ENCODE measurements at places on chromosomes 2 and 18. TPM values are rescaled to one million over a fixed set of nuclear protein-coding genes. Genes with fewer than 3 reads are reported as not detected.
A peak's percentile ranks its signal among the peaks of the same experiment; 100 is the strongest.

DNA sequence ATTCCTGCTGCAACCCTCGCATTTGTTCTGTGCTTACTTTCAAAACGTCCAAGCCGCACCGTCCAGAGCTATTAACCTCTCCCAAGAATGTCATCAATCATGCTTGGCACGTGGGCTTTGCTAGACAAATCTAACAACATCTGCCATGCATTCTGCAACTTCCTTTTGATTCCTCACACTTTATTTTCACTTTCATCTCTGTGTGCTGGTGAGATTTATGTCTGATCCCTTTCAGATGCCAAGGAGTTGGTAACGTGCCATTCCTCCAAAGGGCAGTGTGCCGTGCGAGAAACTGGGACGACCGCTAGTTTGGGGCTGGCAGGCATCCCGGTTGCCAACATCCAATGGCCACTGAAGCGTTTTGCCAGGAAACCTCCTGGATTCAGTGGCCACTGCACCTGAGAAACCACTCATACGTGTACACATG is 230.0 kb upstream of the PARD3B start:
- DNase-seq = no peak

DNA sequence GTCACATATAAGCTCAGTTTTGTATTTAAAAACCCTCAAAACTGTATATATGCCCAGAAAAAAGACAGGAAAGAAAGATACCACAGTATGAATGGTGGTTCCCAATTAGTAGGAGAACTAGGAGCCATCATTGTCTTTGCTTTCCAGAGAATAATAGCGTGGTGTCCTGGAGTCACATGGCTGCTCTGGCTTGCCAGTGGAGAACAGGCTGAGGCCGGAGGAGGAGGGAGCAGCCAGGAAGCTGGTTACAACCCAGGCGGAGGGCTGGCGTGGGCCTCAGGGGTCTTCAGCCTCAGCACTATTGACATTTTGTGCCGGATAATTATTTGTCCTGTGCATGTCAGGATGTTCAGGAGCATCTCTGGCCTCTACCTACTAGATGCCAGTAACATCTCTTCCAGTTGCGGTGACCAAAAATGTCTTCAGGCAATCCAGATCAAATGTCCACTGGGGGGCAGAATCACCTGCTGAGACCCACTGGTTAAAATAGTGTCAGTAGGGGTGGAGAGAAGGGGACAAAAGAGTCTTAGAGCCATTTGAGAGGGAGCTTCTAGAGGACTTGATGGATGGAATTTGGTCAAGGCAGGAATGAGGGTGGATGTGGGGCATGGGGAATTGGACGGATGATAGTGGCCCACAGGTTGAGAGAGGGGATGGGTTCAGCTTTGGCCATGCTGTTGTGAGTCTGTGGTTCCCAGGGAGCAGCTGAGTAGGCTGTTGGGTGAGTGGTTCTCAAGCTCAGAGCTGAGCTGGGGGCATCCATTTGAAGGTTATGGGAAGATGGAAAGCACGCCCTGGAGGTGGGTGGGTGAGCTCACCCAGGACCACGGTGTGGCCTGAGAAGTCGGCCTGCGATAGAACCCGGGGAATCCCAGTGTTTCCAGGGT is 144.9 kb downstream of the AGAP1 start:
- DNase-seq = no peak

DNA sequence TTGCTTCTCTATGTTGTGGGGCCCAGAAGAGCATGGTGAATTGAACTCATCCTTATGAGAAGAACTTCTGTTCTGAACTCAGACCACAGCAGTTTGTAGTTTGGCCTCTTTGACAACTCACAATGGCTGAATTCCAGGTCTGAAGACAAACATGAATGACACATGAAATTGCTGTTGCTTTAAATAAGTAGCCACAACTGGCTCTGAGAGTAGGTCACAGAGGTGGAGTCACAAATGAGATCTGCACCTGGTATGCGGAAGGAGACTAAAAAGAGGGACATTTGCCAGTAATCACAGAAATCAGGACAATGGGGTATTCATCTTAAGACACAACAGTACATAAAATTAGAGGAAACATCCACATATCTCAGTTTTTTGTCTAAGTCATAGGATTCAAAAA is 290.3 kb upstream of the MMADHC start:
- no peak for DNase-seq

DNA sequence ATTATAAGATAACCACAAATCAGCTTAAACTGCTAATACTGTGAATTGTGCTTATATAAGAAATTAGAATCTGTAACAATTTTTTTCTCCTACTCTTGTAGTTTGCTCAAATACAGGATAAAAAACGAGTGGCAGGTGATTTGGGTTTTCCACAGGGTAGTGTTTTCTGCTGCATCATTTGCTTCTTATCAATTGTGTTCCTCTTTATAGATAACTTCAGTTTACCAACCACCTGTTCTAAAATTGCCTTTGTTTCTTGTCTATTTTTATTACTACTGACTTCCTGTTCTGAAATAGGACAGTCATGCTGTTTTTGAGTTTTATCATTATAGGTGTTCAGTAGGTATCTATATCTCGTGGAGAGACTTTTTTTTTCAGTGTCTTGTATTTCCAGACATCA is 56.9 kb downstream of the MFSD6 start:
- DNase-seq = no peak

DNA sequence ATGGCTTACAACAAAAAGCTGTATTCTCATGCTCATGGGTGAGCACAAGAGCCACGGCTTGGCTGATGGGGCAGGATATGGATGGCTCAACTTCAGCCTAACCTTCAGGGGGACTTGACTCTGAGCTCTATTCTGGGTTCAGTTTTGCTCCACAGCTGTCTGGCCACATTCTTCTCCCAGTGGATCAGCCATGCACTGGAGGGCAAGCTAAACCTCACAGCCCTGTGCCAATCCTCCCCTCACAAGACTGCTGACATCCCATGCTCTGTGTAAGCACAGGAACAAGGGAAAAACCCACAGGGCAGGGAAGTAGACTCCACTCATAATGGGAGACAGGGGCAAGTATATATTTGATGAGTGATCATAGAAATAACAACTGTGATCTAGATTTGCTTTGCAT is 35.6 kb downstream of the COPS8 start:
- DNase-seq = no peak

DNA sequence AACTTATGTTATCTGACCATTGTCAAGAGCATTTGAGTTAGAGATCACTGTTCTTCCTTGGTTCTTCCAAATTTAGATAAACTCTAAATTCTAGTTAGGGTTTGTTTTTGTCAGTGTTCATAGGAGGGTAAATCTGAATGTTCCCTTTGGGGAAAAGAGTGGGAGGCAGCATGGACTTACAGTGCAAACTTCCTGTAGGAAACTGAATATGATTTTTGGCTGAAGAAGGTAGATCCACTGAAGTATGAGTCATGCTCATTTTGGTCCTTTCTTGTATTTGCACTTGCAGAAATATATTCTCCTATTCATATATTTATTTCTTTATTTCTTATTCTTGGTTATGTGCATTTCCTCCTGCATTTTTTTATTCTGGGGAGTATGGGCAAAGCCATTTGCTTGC is 27.3 kb downstream of the CCDC85A start:
- no peak for DNase-seq

DNA sequence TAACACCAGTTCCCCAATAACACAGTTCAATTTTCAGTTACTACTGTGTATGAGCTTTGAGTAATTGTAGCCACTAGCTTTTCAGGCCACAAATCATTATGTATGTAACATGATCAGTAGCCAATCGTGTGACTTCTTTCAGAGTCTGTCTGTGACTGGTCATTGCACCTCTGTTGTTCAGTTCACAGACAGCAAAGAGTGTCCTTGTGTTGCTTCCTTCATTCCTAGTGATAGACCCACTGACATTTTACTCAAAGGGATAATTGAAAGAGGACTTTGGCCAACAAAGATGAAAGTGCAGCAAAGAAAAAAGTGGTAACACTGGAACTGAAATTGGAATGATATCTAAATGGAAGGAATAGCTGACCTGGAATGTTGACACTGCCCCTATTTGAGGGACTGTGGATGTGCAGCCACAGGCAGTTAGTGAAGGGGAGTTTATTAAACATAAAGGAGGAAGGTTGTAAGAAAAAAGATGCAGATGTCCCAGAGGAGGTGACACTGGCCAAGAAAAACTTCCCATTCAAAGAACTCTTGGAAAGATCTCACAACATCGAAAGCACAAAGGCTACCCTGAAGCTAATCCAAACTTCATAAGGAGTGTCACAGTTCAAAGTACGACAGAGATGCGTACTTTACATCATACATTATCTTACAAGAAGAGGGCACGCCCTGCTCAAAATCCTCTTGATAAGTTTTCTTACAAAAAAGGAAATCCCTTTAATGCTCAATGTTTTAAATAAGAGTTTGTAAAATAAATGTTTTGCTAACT is 19.3 kb downstream of the TTC39C start:
- DNase-seq = no peak

DNA sequence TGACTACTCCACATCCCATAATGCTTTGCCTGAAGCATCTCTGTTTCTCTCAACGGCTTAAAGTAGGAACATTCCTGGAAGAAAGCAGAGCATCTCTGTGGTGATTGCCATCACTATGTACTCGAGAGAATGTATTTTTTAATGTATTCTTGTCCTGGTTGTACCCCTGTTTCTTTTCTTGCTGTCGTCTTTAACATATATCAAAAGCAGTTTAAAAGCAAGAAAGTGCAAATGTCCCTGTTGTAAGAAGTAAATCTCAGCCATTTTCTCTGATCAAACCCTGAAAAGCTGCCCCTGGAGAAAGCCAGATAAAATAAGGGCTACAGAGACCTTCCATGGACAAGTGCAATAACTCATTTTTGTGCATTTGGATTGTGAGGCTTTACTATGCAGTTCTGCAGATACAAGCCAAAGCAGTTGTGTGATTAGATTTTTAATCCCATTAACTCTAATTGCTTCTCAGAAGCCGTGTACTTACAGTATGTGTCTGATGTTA is 70.8 kb downstream of the XIRP2 start:
- no peak for DNase-seq

DNA sequence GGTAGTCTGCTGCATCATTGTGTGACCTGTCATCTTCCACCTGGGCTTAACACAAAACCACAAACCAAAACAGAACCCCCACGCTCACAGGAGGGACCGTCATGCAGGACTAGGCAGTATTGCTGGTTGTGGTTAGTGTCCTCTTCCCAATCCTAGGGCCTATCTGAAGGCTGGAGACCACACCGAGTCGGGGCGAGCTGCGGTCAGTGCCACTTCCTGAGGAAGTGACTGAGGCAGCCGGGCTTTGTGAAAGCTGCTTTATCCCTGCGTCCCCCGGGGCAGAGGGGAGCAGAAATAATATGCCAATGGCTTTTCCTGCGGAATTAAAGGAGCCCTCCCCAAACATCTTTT is 22.9 kb downstream of the ZNF532 start:
- DNase-seq = peak; percentile 54

DNA sequence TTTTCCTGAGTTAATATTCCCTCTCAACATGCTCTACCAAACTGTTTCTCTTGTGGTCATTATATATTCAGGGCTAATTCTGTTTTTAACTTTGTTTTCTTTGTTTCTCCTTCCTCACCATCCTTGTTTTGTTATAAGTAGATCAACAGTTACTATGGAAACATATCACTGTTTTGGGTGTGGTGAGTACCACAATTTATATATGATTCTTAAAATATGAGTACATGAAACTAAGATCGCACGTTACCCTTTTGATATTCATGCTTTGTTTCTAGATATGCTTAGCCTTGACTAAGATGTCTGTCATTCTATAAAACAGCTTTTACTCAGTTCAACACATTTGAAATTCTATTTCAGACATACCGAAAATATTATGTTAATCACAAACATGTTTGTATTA is 232.3 kb upstream of the ITGA4 start:
- DNase-seq = no peak

DNA sequence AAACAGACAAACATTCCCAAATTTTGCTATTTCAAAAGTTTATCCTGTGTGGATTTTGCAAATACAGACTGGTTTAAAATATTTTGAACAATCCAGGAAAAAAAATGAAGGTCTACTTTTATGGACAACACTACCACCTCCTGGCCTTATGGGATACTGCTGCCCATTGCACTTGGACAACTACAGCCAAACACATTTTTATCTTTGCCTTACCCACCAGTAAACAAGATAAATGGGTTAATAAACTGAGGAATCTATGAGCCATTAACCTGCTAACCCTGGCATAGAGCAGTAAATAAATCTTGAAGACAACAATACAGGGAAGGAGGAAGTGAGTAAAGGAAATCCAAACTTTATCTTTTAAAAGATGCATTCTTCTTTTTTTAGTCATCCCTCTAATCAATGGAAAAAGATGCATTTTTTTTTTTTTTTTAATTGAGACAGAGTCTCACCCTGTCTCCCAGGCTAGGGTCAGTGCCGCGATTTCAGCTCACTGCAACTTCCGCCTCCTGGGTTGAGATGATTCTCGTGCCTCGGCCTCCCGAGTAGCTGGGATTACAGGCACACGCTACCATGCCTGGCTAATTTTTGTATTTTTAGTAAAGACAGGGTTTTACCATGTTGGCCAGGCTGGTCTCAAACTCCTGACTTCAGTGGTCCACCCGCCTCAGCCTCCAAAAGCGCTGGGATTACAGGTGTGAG is 2.1 kb upstream of the SPIRE1 start:
- peak; percentile 50 for DNase-seq

DNA sequence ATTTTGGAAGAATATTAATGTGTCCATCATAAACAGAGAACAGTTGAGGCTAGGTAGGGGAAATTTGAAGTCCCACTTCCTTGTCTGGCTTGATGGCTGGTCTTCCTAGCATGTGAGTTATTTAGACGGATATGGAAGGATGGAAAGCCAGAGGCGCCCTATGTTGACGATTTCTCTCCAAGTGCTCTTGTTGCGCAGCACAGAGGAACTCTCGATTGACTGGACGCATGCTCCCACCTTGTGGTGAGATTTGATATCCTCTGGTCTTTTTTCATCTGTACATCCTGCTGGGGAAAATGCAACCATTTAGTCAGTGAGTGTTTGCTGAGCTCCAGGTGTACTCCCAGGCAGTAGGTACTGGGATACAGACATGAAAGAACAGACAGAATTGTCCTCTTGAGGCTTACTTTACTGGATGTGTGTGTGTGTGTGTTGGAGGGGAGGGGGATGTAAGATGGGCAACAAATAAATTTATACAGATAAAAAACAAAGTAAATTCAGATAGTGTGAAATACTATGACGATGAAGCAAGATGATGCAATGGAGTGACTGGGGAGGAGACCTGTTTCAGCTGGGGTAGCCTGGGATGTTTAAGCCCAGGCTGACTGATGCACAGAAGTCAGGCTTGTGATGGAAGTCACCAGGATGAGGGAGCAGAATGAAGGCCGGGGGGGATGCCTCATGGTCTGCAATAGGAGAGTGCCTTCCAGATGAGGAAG is 137.2 kb downstream of the TRIM43 start:
- DNase-seq = peak; percentile 55

DNA sequence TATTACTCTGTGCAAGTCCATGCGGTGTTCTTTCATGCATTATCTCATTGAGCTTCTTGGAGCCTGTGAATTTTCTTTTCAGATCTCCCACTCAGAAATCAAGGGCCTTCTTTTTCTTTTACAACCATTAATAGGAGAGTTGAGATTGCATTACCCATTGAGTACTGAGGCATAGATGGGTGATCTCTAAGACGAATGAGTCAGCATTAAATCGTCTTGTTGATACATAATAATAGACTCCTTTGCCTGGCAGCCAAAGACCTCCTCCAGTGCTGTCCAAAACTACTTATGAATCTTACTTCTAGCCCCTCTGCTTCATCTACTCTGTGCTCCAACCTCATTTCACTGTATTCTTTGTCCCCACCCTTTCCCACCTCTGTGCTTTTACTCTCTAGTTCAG is 180.5 kb downstream of the AGPS start:
- no peak for DNase-seq

Gene TRIM43
- total RNA-seq = not detected

Gene UGT1A10
- total RNA-seq = not detected

Gene FBXO41
- total RNA-seq = 15.6 TPM

Gene ESPNL
- 0.12 TPM for total RNA-seq

Gene PIGN
- 26.2 TPM for total RNA-seq
